Activated CD4-positive, alpha-beta T cell treated with anti-CD3 and anti-CD28 coated beads, Interleukin-2, amount 50 U/mL, for 4 hours (primary cell): ENCODE measurements at places on chromosomes 7 and 10.

GRCh38 chr10:86401588-86402282 lies 35.1 kb upstream of the GRID1 start:
- DNase-seq: peak; percentile 56

DNA sequence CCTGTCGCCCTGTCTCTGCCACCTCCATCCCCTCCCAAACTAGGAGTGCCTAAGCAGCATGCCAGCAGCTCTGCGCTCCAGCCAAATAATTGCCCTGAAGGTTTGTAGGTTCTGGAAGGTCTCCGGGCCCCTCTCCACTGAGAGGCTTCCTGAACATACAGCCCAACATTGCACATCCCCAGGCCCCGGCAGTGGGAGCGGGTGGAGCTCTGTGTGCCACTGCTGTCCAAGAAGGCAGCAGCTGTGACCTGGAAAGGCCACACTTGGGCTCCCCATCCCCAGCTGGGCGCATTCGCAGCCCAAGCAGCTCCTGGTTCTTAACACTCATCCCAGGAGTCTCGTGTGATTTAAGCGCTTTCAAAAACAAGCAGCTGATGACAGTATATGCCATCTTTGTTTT lies 95.7 kb downstream of the COL13A1 start:
- DNase-seq: no peak

DNA sequence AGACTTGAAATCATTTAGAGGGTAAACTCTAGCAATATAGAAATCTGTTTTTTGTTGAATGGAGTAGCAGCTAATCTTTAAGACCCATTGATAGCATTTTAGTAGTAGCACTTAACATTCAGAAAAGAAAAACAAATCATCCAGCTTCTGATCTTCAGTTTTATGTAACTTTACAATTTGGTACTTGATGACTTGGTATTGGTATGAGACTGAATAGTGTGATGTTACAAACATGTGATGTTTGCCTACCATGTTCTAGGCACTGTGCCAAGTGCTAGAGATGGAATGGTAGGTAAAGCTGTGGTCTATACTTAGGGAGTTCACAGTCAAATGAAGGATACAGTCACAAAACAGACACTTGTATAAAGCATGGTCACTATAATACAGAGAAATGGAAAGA lies 21.3 kb downstream of the ZEB1 start:
- DNase-seq: no peak

GRCh38 chr7:11527707-11528106 lies 304.3 kb downstream of the THSD7A start:
- DNase-seq: no peak

- DNase-seq: no peak
Measured at GRCh38 chr10:111522141-111522540, 445.3 kb downstream of the ADRA2A start.

DNA sequence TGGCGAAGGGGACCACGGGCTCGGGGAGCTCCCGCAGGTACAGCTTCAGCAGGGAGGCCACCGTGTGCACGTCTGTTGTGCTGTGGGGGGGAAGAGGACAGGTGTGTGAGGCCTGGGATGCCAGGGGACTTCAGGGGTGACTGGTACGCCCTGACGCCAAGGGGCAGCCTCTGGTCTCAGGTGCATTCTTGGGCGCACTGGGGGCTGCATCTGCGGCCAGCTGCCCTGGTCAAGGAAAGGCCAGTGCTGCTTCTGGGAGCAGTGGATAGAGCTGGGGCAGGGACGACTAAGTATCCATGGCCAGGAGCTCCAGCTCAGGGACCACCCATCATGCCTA lies 148.5 kb downstream of the MAPK8 start:
- no peak for DNase-seq

DNA sequence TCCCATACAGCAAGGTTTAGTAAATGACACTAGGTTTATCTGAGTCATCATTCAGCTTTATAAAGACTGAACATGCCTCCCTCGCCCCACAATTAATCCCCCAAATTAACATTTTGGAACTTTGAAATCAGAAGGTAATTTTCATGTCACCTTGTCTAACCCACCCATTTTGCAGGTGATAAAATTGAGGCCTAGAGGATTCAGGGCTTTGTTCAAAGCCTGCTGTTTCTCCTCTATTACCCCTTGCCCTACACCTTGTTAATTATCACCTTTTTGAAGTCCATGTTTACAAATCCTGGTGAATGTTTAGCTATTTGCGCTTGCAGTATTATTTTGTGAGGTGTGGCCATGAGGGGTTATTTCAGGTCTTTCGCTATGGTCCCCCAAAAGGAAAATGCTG lies 120.5 kb downstream of the RTKN2 start:
- DNase-seq: no peak

DNA sequence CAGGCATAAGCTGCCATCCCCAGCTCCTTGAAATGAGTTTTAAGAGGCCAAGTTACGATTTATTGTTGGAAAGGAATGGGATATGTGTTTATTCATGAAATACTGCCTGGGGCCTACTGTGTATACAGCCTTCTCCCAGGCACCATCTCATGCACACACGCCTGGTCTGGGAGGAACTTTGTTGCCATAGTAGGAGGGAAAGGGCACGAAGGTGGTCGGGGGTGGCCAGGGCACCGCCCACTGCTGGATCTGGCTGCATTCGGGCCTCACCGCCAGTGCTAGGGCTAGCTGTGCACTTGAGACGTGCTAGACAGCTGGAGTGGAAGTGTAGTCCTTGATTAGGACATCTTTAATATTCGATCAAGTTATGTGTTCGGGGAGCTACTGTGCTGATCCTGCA lies 84.0 kb downstream of the UBE3C start:
- no peak for DNase-seq

DNA sequence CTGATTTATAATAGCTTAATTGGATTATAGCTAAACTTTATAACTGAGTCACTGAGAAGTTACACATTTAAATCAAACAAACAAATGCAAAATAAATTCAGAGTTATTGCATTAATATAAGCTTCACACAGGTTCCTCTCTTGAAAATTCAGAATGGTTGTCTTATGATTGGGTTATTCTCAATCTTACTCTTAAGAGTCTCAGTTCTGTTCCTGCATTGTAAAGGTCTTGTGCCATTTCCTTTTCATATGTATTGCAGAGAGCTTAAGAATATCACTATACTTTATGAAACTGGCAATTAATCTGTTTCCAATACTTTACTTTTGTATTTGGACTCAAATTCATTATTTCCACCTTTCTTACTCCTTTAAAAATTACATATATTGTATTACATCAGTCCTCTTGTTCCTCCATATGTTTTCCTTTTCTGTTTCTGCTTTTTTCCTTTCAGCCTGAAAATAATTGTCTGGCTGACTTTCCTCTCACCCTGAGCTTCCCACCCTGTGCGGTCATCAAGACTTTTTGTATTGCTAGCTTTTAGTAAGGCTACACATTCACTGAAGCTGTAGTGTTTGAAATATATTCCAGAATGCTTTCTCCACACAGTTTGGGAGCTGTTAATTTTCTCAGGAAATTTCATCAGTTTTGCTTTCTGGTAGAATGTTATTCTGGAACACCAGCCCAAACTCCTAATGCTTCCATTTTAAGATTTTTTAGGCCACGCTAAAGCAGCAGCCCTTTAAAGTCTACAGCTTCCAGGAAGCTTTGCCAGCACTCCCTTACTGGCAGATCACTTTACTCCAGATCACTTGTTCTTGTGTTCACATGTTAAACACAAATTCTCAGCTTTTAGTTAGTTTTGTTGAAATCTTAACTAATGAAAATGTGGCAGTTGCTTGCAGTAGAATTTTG lies 139.4 kb downstream of the KCND2 start:
- no peak for DNase-seq

- no peak for DNase-seq
Measured at GRCh38 chr7:101553018-101553770, 75.9 kb downstream of the MYL10 start.

GRCh38 chr7:80284855-80285254 lies 150.2 kb downstream of the GNAI1 start:
- no peak for DNase-seq

DNA sequence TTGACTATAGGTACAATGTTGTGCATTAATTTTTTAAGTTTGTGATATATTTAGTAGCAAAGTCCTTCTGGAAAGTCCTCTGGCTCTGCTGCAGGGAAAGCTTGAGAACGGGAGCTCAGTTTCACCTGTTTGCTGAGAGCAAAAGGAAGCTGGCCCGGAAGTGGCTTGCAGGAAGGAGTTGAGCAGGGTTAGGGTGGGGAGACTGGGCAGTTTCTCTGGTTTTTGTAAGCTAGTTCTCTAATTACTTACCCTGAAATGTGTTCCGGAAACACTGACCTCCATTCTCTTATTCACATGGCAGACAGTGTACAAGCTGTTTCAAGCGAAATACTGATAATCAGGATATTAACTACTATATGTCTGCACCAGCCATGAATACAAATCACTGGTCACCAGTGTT lies 22.3 kb downstream of the MAP3K8 start:
- no peak for DNase-seq

DNA sequence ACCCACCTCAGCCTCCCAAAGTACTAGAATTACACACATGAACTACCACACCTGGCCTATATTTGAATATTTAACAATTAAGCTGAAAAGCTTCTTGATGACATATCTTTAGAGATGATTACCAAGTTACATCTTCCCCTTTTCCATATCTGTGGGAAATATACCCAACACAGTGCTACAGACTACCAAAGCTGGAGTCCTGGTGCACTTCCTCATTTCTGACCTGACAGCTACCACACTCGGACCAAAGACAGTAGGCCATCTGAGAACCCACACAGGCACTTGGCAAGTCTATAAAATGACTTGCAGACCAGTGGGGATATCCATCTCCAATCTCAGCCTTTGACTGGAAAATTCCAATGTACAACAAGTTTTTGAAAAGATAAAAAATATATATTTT lies 270.4 kb upstream of the KLF14 start:
- DNase-seq: no peak

- DNase-seq: peak; percentile 20
Measured at GRCh38 chr7:37031571-37032257, 307.4 kb upstream of the AOAH start.

DNA sequence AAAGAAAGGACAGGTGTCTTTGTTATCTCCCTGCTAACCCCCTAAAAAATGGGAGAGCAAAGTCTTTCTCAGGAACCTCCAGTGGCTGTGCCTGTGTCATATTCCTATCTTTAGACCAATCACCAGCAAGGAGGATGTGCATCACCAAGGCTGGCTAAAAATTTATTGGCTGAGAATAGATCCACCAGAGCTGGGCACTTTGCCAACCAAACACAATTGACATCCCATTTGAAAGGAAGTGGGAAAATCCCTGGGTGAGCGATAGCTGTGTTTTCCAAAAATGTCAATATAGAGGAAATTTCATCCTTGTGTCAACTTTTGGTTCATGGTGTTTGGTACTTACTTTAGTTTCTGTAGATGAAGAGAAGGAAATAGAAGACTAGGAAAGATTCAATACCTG lies 13.1 kb upstream of the GPR141 start:
- no peak for DNase-seq

- DNase-seq: no peak
Measured at GRCh38 chr7:15470825-15471668, 90.8 kb downstream of the AGMO start.

DNA sequence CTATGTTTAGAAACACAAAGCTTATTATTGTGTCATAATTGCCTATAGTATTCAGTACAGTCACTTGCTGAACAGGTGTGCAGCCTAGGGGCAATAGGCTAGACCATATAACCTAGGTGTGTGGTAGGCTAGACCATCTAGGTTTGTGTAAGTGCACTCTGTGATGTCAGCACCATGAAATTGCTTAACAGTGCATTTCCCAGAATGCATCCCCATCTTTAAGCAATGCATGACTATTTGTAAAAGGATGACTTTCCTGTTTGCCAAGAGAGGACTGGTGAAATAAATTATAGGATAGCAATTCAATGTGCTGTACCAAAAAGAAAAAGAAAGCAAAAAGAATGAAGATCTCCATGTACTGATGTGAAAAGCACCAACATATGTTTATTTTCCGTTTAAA lies 288.7 kb upstream of the AUTS2 start:
- no peak for DNase-seq

- DNase-seq: no peak
Measured at GRCh38 chr10:13492493-13493180, 36.2 kb downstream of the BEND7 start.

- DNase-seq: no peak
Measured at GRCh38 chr7:134660242-134660785, 13.7 kb downstream of the BPGM start.

DNA sequence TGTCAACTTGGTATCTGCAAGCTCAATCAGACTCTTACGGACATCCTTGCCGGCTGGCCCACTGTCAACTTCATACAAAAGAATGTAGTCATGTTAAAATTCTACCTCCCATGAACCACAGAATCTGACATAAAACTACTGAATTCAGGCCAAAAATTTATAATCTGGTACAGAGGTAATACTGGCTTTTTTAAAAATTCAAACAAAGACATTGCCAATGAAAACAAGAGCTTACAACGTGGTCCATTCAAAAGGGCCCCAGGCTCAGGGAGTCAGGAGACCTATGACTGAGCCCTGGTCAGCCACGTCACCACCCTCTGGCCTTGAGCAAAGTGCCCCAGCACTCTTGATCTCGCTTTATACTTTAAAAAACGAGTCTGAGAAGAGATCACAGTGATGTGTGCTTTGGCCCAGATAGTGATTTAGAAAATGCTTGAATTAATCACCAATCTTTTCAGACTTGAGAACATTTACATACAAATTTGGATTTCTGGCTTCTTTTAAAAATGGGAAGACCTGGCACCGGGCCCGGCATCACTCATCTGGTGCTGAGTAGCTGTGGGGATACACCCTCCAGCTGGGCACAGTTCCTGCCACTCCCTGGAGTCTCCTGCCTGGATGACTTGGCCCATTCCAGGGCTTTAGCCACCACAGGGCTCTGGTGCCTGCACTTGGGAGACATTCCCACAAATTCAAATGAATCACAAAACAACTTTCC lies 94.1 kb downstream of the PIP4K2A start:
- no peak for DNase-seq

GRCh38 chr7:66233638-66234037 lies 28.5 kb downstream of the TPST1 start:
- DNase-seq: no peak

DNA sequence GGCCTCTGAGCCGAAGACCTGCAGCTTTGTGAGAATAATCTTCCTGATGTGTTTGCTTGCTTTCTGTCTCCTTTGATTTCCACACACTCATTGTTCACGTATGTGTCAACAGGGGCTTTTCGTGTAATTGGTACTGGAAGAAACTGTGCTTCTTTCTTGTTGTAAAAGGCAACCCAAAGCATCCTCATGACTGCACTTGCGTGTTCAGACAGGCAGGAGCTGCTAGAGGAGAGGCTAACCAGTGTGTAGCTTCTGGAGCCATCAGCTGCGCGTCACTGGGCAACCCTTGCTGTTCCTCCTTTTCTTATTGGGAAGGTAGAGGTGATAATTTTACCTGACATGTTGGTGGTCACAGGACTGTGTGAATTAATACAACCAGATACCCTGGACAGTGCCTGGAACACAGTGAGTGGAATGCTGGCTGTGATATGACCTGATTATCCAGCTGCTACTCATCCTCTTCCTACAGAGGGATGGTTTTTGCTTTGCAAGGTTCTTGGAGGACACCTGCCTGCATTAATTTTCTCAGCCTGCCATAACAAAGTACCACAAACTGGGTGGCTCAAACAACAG lies 213.0 kb downstream of the ABCA13 start:
- no peak for DNase-seq

DNA sequence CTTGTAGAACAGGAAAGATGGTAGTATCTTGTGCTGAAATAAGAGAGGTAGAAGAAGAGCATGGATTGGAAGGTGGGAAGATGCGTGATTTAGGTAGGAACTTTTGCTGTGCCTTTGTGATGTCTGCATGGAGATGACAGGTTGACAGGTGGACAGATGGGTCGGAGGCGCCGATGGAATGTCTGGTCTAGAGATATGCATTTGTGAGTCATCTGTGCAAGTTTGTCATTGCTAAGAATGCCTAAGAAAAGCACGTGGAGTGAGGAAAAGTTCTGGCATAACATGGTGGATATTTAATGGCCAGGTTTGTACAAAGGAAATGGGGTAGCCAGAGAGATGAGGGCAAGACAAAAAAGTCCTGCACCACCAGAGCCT lies 76.0 kb upstream of the ARMC3 start:
- no peak for DNase-seq
